NCI-H226 (cell line): ENCODE measurements at places on chromosomes 2 and 18.

DNA sequence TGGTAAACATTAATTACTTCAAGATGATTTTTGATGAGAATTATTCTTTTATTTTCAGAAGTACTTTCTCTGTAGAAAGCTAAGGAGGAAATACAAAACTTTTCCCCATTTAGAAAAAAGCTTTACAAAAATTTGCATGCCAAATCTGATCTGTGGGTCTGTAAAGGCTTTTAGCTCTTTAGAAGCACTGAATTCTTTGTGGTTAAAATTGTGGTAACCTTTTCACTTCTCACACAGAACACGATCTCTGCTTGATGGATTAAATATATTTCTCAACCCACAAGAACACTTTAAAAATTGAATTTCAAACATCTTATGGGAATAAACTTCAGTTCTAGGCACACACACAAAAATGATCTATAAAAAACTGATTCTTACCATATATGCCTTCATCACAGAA lies 63.7 kb downstream of the VIL1 start:
- DNase-seq = no peak

DNA sequence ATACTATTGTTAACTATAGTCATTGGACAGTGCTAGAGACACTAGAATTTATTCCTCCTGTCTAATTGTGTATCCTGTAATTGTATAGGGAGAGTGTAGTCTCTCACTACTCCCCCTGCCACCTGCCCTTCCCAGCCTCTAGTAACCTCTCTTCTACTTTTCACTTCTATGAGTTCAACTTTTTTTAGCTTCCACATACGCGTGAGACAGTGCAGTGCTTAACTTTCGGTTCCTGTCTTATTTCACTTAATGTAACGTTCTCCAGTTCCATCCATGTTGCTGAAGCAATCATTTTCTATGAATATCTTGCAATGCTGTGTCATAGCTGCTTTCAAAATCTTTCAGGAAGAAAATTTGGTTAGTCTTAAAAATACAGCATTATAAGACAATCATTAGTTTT lies 22.8 kb upstream of the RUFY4 start:
- no peak for DNase-seq

DNA sequence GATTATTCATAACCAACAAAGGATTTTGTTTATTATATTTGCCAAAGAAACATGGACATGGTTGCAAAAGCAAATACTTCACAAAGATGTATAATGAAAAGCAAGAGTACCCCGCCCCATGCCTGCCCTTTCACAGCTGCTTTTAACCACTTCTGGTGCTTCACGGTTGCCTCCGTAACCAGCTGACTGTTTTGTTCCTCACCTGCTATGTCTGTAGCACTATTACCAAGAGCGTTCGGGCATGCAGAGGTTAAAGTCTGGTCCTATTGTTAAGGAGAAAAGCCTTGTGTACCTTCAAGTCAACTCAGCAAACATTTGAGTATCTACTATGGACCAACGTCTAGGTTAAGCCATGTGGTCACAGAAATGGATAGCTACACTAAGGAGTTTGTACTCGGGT lies 115.2 kb upstream of the FOSL2 start:
- DNase-seq = no peak

DNA sequence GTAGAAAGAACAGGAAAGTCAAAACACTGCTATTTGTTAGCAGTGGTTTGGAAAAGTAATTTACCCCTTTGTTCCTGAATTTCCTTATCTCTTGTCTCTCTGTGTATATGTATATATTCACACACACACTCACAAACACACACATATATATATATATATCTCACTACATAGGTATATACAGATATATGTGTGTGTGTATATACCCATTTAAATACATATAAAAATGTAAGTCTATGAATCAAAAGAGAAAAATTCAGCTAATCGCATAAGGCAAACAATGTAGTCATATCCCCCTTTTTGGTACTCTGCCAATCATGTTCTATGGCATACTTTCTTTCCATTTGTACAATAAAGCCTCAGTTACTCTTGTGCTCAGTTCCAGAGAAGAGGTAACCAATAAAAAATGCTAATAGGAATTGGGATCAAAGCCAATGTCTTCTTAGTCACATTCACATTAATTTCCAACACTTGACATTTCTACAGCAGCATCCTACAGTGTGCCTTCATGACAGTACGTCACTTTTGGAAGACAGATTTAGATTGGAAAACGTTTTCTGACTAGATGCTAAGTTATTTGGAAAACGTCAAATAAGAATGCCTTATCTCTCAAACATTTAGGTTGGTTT lies 94.6 kb downstream of the MC4R start:
- DNase-seq = peak; percentile 75

- DNase-seq = peak; percentile 69
These were observed 116.0 kb downstream of the MAP3K20 start for GRCh38 chr2:173191601-173192000.

GRCh38 chr18:43661570-43661969 lies 384.3 kb upstream of the SYT4 start:
- peak; percentile 3 for DNase-seq
